GM04503 (cell line): ENCODE measurements at places on chromosomes 7 and 10.

DNA sequence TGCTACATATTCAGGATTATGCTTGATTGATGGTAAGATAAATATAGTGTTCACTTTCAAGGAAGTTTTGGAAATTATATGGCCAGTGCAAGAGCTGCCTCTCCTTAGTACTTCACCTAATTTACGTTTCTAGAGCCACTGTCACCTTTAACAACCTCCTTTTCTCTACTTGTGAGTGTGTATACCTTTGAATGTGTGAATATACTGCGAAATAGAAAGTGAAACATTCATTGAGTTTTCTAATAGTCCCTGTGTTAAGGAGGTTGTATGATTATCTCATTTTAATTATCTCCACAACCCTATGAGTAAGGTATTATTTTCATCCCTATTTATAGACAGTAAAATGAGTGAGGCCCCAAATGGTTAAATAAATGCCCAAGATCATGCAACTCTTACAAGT lies 1050.5 kb downstream of the XPNPEP1 start:
- DNase-seq: no peak

- DNase-seq: no peak
Measured at GRCh38 chr7:13725591-13725990, 263.9 kb downstream of the ETV1 start.

- no peak for DNase-seq
Measured at GRCh38 chr10:86160890-86161585, 205.6 kb downstream of the GRID1 start.

GRCh38 chr10:117071286-117072050 lies 66.5 kb upstream of the SHTN1 start:
- no peak for DNase-seq

DNA sequence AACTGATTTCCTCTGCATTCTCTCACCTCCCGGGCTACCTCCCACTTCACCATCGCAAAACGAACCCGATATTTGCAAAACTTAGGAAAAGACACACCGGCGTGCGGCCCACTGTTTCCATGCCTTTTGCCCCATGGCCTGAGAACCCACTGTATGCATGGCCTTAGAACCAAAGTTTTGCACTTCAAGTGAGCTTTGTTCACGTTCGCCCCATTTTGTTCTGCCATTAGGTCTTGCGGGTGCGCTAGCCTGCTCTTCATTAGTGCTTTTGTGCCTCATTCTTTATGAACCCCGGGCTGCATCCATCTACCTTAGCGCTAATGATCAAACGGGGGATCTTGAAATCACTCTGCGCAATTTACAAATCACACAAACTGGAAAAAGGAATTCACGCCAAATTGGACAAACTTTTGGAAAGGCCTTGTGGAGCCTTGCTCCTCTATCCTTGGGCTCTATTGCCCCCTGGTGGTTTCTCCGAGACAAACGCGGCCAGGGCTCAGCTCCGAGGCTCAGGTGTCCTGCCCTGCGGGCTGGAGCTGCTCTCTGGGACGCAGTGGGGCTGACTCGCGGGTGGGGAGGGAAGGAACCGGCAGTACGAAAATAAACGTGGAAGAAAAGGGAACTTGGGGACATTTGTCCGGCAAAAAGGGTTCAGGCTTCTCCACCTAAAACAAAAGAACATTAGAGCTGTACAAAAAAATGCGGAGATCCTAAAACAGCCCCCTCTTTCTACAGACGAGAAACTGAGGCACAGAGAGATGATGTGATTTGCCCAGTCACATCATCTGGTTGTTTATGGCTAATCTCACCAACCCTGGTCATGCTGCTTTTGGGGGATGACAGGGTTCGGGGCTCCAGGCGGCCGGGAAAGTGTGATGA lies 300.4 kb upstream of the NFE2L3 start:
- DNase-seq: no peak

DNA sequence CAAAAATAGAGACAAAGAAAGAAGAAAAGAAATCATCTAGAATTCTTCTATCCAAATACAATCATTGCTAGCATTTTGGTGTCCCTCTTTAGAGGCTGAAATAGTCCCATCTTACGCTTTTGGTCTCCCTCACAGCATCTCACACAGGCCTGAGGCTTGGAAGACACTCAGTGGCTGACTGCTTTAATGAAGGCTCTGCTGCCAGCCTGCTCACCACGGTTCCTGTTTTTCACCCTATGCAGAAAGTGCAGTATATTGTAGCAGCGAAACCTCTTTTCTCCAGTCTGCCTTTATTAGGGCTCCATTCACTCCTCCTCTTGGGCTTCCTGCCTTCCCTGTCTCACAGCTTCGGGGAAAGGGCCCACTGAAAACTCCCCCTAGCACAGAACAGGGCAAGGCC lies 102.2 kb downstream of the JCAD start:
- no peak for DNase-seq

- no peak for DNase-seq
Measured at GRCh38 chr10:81863771-81864170, 11.2 kb upstream of the NRG3 start.

- no peak for DNase-seq
Measured at GRCh38 chr7:83362871-83363550, 200.3 kb upstream of the PCLO start.

- no peak for DNase-seq
Measured at GRCh38 chr7:133572087-133572486, 319.2 kb downstream of the EXOC4 start.

GRCh38 chr7:16084875-16085274 lies 336.5 kb downstream of the CRPPA start:
- DNase-seq: no peak

- DNase-seq: no peak
Measured at GRCh38 chr10:108574233-108574632, 1349.1 kb downstream of the XPNPEP1 start.

DNA sequence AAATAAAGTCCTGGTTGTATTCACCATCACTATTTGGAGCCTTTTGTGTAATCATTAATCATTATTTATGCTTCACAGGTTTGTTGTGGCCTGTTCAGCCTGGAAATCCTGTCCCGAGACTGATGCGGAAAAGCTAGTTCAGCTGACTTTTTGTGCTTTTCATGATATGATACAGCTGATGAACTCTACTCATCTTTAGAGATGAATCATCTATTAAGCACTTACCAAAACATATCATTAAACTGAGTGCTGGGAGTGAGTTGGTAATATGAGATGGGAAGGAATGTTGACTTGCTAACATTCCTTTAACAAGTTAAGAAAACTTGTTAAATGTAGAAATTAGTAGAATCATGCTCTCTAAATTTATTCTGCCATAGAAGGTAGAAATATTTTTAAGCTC lies 53.0 kb downstream of the CROT start:
- peak; percentile 58 for DNase-seq

- DNase-seq: no peak
Measured at GRCh38 chr10:77756319-77757232, 119.0 kb upstream of the KCNMA1 start.

GRCh38 chr7:103075337-103075918 lies 488 bp downstream of the ARMC10 start:
- DNase-seq: no peak

DNA sequence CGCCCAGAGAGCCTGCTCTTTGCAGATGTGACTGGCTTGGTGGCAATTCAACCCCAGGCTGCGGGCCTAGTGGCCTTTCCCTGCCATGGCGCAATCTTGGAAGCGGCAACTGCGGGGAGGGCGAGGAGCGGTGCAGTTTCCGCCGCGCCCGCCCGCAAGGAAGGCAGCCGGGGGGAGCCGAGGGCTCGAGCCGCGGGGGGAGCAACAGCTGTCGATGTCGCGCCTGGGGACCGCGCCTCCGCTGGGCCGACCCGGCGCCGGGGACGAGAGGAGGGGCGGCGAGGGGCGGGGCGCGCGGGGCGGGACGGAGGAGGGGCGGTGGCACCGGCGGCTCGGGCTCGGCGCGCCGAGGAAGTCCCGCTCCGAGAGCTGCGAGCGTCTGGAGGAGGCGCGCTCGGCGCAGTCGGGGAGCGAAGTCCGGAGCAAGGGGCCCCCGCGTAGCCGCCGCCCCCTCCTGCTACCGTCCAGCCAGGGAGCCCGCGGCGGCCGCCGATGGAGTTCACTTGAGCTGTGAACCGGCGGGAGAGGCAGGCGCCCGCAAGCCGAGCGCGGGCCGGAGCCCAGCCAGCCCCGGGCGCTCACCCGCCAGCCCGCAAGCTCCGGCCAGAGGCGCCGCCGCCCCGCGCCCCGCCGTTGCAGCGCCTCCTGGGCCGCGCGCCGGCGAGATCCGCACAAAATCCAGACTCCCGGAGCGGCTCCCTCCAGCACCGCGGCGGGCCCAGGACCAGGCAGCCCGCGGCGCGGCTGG lies 438.1 kb upstream of the GALNT17 start:
- no peak for DNase-seq

GRCh38 chr7:54541669-54542625 lies at the start of gene VSTM2A:
TSS of gene VSTM2A (plus strand) at chr7:54542375. CDS start at chr7:54542731, 356 bp downstream.
- no peak for DNase-seq

DNA sequence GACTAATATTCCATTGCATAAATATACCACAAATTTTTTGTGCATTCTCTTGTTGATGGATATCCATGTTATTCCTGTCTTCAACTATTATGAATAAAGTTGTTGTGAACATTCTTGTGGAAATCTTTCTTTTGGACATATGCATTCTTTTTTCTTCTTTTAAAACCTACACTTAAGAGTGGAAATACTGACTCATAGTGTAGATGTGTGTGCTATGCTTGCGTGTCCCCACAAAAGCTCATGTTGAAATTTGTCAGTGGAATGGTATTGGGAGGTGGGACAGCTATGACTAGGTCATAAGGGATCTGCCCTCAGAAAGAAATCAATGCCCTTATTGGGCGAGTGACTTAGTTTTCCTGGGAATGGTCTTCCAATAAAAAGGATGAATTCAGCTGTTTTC lies 203.6 kb upstream of the PRSS58 start:
- DNase-seq: peak; percentile 85

GRCh38 chr7:74655768-74656440 lies 1.6 kb upstream of the GTF2I start:
- DNase-seq: no peak

GRCh38 chr10:132725202-132725601 lies 60.7 kb downstream of the NKX6-2 start:
- DNase-seq: no peak

- no peak for DNase-seq
Measured at GRCh38 chr10:48400850-48401220, 94.4 kb downstream of the MAPK8 start.

GRCh38 chr10:126904818-126905701 lies at the start of gene DOCK1:
TSS of gene DOCK1 (plus strand) at chr10:126905428. CDS start at chr10:126905518, 90 bp downstream.
- DNase-seq: no peak

- no peak for DNase-seq
Measured at GRCh38 chr7:2614631-2615330, 17.0 kb upstream of the TTYH3 start.

GRCh38 chr10:76422769-76423168 lies 991.3 kb downstream of the LRMDA start:
- DNase-seq: no peak

GRCh38 chr7:38127216-38128207 lies 50.5 kb upstream of the STARD3NL start:
- DNase-seq: no peak

DNA sequence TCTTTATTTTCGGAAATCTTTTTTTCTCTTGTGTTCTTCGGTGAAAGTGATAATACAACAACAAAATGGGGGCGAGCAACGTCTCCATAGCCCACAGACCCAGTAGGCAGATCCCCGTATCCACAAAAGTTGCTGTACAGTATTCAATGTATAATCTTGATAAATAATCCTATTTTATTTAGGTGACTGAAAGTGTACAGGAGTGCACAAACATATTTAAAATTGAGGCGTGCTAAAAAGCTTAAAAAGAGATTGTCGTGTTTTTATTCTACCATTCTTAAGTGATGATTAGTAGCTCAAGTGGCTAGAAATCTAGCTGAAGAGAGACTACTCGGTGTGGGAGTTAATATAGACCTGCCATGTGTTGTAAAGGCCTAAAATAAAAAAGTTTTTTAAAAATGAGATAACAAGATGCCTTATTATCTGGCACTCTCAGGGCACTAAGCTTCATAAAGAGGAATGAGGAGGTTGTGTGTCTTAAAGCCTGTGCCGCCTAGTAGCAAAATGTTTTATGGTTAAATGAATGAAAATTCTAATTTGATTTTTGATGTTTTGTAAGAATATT lies 1.6 kb downstream of the CAPZA2 start:
- no peak for DNase-seq

GRCh38 chr7:26043801-26044200 lies 108.2 kb upstream of the NFE2L3 start:
- no peak for DNase-seq

GRCh38 chr7:99499371-99499720 lies 735 bp downstream of the ZNF394 start:
- no peak for DNase-seq

- no peak for DNase-seq
Measured at GRCh38 chr10:113733635-113734034, 17.8 kb upstream of the PLEKHS1 start.
